ENCODE measurements at places on chromosomes 6 and 20. TPM values are rescaled to one million over a fixed set of nuclear protein-coding genes. Genes with fewer than 3 reads are reported as not detected.

DNA sequence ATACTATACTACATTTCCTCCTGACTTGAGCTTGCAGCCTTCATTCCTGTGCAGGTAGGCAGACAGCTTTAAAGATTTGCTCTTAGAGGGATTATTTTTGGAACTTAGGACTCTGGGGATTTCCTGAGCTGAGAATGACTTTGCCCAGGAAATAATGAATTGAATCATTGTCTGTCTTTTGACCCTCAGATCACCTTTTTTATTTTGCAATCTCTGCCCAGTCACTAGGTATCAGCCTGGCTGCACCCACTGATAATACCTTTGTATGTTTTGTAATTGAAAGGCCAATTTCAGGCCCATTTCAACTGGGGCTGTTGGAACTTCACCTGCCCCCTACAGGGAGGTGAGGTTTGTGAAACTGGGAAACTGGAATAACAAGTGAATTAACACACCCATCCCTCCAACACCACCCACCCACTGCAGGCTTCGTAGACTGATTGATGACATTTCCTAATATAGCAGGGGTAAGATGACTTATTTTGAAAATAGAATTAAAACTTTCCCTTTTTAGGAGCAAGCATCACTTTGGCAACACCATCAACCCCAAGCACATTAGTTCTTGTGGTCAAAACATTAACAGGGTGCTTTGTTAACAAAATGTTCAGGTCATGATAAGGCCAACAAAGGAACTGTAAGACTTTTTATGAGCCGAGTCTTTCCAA lies 157.1 kb upstream of the CENPW start:
- no peak for DNase-seq

- no peak for DNase-seq
Measured at GRCh38 chr20:42391807-42392206, 773.6 kb upstream of the CHD6 start.

DNA sequence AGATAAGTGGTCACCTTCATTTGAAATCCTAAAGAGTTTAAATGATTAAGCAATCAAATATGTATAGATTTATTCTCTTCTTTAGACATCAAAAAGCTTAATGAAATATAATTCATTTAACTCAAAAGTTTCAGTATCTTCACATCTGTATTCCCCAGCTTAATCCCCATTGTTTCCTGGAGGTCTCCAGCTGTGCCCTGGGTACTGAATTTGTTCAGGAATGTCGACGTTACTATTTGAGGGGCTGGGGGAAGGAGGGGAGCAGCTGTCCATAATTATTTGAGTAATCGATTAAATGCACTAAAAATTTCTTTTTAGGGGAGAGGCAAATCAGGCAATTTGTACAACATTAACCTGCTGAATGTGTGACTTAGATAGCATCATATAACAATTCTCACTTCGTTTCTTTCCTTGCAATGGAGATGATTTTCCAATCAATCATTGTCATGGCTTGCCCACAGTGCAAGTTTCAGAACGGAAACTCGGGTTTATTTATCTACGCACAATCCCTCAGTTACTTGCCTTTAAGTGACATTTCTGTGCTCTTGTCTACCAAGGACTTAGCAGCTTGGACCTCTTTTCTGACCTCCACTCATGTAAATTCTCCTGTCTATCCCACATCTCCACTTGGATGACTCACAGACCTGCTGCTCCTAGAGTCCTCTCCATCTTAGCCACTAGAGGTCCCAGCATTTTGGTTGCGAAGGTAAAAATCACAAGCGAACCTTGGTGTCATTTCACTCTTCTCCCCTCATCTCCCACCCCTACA lies 3.9 kb downstream of the DOK5 start:
- DNase-seq, result no peak

DNA sequence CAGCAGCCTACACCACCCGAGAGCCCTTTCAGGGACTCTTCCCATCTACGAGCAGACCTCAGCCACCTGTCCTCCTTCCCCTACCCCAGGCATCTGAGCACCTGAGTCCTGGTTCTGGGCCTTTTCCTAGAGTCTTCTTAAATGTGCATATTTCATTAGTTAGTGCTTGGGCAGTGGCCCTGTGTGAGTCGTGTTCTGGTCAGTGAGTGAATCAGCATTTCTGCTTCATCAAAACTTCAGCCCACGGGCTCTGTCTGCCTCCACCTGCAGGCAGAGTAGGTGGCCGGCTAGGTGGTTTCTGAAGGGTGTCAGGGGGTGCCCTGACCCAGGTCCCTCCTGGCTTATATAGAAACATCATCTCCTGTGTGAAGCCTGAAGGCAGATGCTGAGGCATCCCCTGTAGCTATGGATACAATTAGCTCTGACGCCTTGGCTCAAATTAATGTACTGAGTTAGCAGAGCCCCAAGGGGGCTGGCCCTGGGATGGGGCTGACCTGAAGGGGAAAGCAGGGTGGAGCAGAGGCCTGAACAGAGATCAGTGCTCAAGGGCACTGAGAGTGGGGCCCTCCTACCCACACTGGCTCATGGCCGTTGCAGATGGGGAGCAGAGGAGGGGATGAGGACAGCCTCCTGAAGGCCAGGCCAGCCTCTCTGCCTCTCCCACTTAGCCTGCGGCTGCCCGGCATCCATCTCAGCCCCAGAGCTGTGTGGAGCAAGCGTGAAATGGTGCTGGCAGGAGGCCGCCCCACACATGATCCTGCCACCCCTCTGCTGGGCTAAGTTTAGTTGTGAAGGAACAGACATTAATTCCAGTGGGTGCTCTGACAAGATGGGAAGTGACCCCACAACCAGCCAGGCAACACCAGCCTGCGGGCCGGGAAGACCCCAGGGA lies 13.6 kb downstream of the IP6K3 start:
- no peak for DNase-seq

- DNase-seq, result no peak
Measured at GRCh38 chr20:33689493-33689892, 3.3 kb upstream of the E2F1 start.

DNA sequence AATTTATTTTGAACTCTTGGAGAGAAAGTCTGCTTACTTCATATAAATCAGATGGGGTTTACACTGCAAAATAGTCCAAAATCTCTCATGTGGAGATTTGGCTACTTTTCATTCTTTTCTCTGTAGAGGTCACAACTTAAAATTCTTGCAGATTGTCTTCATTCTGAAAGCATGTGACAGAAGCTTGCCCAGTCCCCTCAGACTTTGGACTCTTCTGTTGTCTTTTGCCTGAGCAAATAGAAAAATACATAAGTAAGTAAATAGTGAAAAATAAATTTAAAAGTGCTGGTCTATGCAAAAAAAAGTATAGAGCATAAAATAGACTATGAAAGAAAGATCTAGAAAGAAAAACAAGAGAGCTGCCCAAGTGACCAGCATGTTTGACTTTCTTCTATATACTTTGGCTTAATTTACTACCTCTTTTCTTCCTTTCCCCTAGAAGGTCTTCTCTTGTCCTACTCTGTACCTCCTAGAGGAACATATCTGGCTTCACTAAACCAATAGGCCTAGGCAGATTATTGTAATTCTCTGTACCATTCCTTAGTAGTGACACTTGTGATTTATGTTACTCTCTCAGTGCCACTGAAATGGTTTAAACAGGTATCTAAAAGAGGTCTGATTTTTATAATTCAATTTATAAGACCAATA lies 260.9 kb downstream of the TENT5A start:
- DNase-seq, result no peak

GRCh38 chr20:31837896-31838397 lies 7.5 kb downstream of the FOXS1 start:
- DNase-seq, result no peak

- no peak for DNase-seq
Measured at GRCh38 chr6:113578691-113579090, 278.5 kb upstream of the MARCKS start.

DNA sequence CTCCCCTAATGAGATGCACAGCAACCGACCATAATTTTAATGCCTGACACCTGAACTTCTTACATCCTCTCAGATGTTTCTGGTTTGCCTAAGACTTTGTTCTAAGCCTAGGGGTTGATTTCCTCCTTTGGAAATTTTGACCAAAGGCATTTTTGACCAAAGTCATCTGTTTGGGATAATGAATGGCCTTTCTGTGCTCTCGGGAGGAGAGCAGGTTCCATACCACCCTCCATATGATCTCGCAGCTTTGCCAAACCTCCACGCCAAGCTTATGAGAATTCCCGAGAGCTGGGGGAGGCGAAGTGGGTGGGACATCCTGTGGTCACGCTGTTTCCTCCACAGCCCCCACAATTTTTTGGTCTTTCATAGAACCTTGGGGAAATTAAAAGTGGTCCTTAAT lies 91.7 kb downstream of the SCML4 start:
- DNase-seq, result no peak

DNA sequence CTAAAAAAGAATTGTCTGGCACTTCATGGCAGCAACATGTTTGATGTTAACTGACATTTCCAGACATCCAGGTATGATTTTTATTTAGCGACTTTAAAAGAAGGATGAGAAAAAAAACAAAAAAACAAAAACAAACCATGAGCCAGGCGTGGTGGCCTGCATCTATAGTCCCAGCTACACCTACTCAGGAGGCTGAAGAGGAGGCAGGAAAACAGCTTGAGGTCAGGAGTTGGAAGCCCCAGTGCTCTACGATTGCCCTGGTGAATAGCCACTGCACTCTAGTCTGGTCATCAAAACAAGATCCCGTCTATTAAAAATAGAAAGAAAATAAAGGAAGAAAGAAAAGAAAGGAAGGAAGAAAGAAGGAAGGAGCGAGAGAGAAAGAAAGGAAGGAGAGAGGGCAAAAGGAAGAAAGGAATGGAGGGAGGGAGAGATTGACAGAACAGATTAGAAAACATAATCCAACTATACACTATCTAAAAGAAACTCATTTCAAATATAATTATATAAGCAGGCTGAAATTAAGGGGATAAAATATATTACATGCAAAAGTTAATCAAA lies 141.6 kb downstream of the TRIM27 start:
- no peak for DNase-seq

DNA sequence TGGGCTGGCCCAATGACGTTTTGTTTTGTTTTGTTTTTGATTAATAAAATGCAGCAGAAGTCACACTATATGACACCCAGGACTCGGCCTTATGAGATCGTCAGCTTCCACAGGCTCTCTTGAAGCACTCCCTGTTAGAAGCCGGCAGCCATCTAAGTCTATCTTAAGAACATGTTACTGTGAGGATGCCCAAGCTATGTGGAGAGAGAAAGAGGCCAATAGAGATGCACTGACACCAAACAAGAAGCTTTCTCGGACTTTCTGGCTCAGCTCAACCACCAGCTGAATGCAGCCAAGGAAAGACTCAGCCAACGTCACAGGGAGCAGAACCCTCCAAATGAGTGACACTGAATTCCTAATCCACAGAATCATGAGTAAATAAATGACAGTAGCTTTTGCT lies 14.0 kb downstream of the SGK1 start:
- DNase-seq, result no peak

GRCh38 chr6:84707171-84707570 lies 57.2 kb downstream of the TBX18 start:
- no peak for DNase-seq

Gene LINC00237
- total RNA-seq, result not detected

Gene CCDC167
- total RNA-seq, result 21.4 TPM

Gene USP49
- 3.2 TPM for total RNA-seq
